ENCODE measurements at places on chromosomes 5 and 9.

DNA sequence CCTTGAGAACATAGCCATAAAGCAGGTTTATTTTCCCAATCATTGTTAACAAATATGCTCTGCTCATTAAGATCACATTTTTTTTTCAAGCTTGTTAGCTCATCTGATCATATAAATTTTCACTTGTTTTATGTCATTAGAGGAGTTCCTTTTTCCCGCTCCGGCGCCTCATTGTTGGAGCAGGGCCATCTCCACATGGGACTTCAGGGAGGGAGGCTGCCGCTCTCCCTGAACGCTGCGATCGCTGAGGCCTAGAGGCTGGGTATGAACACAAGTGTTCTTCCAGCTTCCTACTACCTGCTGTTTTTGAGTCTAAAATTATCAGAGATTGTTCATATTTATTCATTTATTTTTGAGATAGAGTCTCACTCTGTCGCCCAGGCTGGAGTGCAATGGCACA, 246.9 kb downstream of the MPDZ start:
- no peak for DNase-seq

GRCh38 chr5:61308712-61309111, 23.3 kb upstream of the ZSWIM6 start:
- no peak for DNase-seq

DNA sequence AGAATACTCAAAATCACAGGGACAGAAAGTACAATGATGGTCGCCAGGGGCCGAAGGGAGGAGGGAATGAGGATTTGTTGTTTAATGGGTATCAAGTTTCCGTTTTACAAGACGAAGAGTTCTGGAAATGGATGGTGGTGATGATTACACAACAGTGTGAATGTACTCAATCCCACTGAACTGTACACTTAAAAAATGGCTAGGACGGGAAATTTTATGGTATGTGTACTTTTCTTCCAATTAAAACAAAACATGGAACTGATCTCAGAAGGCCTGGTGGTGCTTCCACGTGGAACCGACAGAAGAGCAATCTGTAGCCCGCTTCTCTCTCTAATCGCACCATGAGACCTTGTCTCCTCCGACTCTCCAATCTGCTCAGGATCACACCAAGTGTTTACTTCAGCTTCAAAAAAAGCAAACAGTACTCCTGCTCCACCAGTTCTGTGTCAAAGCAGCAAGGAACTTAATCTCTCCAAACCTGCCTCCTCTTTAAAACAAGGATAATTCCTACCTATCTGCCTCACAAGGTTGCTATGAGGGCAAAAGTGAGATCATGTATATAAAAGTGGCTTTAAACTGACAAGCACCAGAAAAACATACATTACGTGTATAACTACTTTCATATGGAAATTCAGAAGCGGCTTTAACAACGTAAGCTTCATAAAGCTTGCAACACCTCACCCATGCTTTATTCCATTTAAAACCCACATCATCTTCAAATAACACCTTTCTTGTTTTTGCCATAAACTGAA, 2.1 kb downstream of the ECPAS start:
- DNase-seq: no peak

- no peak for DNase-seq
Measured at GRCh38 chr5:15687401-15687800, 187.4 kb downstream of the FBXL7 start.

All from activated CD8-positive, alpha-beta memory T cell treated with anti-CD3 and anti-CD28 coated beads for 24 hours (primary cell).